Karpas-422 (cell line): ENCODE measurements at places on chromosomes 7 and 10.

DNA sequence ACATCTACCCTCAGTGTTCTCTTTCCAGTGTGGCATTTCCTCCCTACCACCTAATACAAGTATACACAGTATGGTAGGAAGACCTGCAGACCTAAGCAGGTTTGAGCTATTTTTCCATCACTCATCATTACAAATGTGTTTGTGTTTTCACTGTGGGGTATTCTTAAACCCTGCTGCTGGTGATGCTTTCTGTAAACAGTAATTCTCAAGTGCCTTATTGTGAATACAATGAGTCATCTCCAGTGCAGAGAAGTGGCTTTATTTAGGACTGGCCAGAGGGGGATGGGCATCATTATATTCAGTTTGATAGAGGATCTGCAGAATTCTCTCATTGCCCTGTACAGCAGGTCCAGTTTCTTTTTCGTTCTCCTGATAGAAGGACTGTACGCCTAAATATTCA is 63.7 kb downstream of the GRM8 start:
- DNase-seq: no peak

GRCh38 chr10:43599333-43599732 is 6.9 kb upstream of the ZNF485 start:
- peak; percentile 34 for DNase-seq

GRCh38 chr10:93150990-93151547 is 77.4 kb downstream of the CYP26A1 start:
- DNase-seq: no peak

- peak; percentile 84 for DNase-seq
Observed at GRCh38 chr10:106705681-106706100, 458.8 kb downstream of the SORCS1 start.

DNA sequence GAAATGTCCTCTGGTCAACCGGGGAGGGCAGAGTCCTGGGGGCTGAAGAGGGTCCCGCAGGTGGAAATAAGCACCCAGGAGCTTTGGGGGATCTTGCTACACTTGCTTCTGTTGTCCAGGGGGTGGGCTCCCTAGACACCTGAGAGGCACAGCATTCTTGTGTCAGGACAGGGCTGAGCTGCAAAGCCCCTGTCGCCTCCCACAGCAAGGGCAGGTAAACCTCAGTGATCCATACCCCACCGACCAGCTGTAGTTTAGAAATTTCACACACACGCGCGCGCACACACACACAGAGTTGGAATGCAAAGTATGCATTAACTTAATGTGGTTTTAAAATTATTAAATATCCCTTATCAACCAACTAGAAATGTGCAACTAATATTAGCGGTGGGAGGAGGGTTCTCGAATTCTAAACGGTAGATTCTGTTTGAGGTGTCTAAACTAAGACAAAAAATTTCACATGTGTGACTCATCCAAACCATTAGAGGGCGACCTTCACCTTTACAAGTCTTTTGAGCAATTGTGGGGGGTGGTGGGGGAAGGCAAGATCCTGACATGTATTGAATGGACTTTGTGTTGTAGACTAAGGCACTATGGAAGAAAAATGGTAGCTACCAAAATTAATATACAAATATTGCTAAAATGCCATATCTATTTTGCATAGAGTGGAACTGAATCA is 34.3 kb upstream of the PTF1A start:
- DNase-seq: peak; percentile 80

DNA sequence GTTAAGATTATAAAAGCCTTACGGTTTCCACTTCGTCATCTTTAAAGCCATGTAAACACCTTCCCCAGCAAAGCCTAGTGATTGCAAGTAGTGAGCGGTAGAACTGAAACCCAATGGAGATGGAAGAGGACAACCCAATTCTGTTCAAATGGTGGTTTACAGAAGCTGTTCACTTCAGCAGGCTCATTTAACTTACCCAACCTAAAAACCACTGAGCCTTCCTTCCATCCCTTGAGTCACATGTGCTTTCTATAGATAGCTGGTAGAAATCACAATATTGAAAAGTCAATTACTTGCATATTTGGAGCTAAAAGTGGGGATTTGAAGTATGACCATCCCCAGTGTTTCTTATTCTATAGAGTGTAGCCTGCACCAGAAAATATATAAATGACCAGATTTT is 667.7 kb downstream of the SUGCT start:
- DNase-seq: no peak

- DNase-seq: no peak
Observed at GRCh38 chr10:117175215-117175900, 21.9 kb upstream of the KCNK18 start.

GRCh38 chr10:122308417-122309141 is 37.5 kb downstream of the BTBD16 start:
- no peak for DNase-seq

- no peak for DNase-seq
Observed at GRCh38 chr7:12601302-12601869, 30.9 kb downstream of the SCIN start.

GRCh38 chr7:82998436-82998835 is 164.2 kb downstream of the PCLO start:
- no peak for DNase-seq

DNA sequence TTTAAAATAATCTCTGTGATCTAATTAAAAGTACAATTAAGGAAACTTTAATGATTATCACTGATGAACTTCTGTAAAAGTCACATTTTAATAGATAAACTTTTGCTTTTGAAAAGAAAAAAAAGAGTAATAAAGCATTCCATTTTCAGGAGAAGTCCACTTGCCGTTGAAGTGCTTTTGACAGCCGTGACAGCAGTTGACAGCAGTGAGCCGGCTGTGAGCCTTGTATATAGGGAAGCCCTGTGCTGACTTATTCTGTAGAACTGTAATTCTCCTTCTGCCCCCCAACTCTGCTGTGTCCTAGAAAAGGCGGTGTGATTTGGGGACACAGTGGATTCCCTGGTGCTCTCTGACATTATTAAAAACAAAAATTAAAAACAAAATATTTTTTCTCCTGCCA is 78.0 kb downstream of the POM121L12 start:
- no peak for DNase-seq

- no peak for DNase-seq
Observed at GRCh38 chr10:103111918-103112877, 80.9 kb downstream of the NT5C2 start.

DNA sequence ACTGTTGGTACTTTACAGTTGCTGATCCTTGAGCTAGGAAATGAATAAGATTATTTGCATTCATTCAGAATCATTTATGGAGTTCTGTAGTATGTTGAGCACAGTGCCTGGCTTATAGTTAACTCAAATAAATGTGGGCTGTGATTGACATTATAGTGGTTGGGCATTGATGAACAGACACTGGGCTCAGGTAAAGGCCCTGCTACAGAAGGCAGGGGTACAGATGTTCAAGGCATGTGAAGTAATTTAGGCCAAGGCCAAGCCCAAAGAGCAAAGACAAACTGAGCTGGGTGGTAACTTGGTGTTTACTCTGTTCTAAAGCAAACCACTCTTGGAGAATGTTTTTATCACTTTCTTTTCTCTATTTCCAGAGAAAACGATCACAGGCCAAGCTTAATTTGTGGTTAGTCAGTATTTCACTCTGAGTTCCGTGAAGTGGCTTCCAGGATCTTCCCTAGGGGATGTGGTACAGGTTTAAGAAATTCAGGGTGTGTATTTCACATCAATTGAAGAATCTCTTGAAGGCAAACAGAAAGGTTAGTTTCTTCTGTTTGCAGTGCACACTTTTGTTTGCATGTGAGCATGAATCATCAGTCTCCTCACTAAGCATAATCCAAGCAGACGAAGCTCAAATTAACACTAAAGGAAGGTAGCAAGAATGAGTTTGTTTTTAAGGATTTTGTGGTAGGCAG is 113.9 kb upstream of the PRR15 start:
- no peak for DNase-seq

- DNase-seq: no peak
Observed at GRCh38 chr7:7201578-7202374, 19.4 kb downstream of the C1GALT1 start.

DNA sequence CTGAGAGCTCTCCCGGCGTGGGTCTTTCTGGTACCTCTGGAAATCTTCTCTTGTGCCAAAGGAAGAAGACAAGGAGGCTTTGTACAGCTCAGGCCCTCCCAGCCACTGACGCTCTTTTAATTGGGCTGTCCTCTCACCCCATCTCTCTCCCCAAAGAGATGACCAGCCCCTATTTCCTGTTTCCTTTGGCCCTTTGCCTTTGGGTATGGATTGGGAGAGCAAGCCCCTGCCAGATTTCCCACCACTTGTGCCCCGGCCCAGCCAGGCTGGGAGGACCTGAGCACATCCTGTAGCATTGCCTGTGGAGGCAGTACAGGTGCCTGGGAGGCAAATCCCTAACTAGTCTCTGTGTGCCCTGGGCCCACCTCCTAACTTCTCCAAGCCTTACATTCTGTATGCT is 5.7 kb upstream of the PLAC9 start:
- DNase-seq: no peak

DNA sequence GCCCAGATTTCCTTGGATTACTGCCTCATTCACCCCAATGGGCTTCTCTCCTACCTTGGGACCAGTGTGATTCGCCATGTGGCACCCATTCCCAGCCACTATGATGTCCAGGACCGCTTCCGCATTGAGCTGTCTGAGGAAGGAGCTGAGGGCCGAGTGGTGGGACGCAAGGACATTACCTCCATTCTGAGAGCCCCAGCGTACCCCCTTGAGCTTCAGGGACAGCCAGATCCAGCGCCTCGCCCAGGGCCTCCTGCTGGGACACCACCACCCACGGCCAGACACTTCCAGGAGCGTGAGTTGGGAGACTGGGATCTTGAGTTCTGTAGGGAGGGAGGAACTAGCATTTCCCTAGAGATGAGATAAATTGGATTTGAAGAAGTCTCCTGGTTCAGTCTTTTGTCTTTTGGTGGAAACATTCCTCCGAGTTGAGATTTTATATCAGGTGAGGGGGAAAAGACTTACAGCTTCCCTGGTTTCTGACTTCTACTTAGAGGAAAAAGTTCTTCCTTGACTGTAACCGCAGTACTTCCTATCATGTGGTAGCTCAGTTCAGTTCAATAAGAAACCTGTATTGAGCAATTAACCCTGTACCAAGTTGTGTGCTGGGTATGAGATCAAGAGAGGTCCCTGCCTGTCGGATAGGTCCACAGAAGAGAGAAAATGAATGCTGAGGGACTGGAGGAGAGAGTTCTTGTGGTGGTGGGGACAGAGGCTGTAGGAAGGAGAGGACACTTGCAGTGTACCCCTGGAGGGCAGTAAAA is 1.3 kb downstream of the MOSPD3 start:
- no peak for DNase-seq

- no peak for DNase-seq
Observed at GRCh38 chr7:112182749-112183148, 23.4 kb downstream of the DOCK4 start.

DNA sequence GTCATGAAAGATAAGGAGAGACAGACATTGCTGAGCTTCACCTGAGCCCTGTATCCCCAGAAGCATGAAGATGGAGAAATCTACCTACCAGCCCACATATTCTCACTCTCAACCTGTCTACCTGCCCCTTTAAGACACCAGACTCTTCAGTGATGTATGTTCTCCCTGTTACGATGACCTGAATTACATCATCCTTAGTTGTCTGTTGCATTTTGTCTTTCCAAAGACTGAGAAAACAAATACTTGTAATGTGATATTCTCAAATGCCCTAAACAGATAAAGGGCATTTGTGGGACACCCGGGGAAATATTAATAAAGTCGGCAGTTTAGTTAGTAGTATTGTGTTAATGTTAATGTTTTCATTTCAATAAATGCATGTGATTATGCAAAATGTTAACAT is 305.8 kb upstream of the IGFBP3 start:
- no peak for DNase-seq

DNA sequence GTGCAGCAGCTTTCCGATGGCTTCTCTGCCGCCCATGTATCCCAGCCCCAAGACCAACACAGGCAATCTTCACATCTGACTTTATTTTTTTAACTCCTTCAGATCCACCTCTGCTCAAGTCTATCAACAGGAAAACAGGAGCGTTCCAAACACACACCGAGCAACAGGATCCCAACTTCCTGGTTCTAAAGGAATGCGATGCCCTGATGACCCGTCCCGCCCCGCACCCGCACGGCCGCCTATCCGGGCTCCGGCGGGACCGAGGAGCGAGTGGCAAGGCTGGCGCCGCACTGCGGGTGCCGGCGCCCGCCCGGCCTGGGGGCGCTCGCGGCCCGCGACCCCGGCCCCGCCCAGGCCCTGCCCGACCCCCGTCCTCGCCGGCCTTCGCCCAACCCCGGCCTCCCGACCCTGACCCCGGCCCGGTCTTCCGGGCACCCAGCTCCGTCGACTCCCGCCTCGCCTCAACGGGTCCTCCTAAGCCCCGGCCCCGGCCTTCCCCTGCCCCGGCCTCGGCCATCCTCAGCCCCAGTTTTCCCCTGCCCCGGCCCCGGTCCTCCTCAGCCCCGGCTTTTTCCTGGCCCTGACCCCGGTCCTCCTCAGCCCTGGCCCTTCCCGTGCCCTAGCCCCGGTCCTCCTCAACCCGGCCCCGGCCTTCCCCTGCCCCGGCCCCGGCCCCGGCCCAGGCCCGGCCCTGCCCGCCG is 730 bp downstream of the LARP4B start:
- peak; percentile 72 for DNase-seq

GRCh38 chr10:133481657-133482056 is 27.9 kb downstream of the SCART1 start:
- DNase-seq: no peak

DNA sequence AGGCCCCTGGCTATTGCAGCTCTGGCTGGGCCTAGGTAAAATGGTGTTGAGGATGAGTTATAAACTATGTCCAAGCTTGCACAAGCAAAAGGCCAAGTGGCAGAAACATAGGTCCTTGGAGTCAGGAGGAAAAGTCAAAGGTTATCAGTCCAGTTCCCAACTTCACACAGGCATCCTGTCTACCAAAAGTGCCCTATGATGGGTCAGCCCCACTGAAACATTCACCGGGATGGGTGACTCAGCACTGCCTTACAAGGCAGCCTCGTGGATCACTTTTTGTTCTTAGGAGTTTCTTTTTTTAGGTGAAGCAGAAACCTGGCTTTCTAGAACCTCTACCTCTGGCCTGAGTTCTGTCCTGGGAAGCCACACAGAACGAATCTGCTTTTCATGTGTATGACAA is 158.8 kb upstream of the LYZL2 start:
- no peak for DNase-seq

- DNase-seq: no peak
Observed at GRCh38 chr7:7434329-7434728, 101.3 kb downstream of the COL28A1 start.

- no peak for DNase-seq
Observed at GRCh38 chr7:130309986-130310385, 17.0 kb downstream of the CPA4 start.
